ENCODE measurements at places on chromosomes 13 and 19. TPM values are rescaled to one million over a fixed set of nuclear protein-coding genes. Genes with fewer than 3 reads are reported as not detected.

The NCAN gene
- not detected for total RNA-seq

GRCh38 chr13:90686442-90686841 is 661.0 kb upstream of the MIR17HG start:
- DNase-seq: no peak

The OR7A5 gene
- total RNA-seq: not detected

The CALR3 gene
- 0.44 TPM for total RNA-seq

DNA sequence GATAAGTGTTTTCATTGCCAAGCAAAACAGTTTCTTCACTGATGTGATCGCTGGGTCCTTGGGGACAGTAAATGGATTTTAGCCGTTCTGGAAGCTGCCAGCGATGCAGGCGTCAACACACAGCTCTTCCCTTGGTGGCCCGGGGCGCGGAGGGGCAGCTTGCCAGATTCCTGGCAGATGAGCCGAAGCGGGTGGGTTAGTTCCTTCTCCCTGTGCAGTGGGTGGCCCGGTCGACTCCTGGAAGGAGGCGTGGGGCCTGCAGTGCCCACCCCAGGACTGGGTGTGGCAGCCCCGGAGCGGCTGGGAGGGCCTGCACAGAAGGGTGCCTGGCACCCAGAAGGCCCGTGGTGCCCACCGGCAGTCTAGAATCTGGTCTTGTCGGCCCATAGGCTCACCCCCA is 69.0 kb downstream of the KDM4B start:
- DNase-seq: no peak

The ZNF536 gene
- not detected for total RNA-seq

All from B cell (primary cell).